ENCODE measurements at places on chromosomes 7 and 10.

DNA sequence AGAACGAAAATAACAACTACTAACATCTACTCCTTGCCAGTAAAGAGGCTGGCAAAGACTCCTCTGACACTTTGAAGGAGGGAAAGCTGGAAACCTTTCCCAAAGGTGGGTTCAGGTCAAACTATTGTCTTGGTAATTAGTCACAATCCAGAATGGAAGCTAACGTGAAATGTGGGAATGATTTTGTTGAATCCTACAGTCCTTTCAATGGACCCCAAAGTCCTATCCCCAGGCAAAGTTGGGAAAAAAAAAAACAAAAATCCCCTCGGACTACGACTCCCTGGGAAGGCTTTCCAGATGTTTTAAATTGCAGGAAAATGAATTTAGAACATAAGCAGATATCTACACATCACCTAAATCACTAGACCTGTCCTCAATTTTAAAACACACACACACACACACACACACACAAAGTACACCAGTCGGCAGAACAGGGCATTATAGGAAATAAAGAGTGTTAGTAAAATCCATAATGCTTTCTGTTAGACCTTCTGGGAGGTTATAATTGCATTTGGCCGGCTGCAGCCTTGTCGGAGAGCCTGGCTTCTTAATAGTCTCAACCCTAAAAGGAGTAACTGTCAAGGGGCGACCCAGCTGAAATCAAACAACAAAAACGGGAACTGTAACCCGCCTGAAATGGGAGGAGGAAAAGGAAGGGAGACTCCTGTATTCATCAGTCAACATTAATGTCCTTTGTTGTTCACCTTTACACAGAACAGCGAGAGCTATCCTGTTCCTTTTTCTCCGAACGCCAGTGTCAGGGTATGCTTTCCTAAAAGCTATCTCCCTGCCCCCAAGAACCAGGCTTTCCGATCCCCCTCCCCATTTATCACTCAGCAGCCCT lies 1.5 kb downstream of the DOCK4 start:
- no peak for DNase-seq

DNA sequence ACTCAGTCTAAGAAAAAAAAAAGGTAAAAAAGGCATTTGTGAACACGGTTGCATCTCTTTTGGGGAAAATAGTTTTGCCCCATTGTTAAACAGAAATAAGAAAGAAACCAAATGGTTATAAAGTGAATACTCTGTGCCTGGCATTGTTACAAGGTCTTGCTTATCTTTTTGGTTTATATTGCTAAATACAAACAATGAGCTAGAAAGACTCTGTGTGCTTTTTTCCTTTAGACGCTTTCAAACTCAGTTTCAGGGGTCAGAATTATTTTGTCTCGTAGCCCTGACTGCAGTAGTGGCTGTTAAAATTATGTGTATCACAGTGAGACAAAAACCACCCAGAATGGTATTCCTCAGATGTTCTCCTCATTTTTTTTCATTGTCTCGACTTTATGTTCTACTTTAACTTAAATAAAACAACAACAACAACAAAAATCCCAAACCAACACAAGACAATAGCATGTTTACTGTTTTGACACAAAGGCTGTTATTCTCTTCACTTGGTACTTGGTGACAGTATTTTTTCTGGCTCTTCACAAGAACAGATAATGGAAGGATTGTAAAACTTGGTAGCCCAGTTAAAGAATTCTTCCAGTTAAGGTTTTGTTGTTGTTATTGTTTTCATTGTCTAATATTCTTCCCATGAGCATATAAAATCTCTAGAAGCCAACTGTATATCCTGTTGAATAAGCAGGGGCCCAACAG lies 190.1 kb downstream of the PLXDC2 start:
- DNase-seq = no peak

- no peak for DNase-seq
These were observed 268.8 kb downstream of the DYNC1I1 start for GRCh38 chr7:96041171-96041570.

GRCh38 chr7:118080947-118081346 lies 103.0 kb upstream of the LSM8 start:
- DNase-seq = no peak

GRCh38 chr7:29199776-29200175 lies 5.2 kb downstream of the CHN2 start:
- DNase-seq = no peak

- DNase-seq = no peak
These were observed 12.8 kb upstream of the PRKAG2 start for GRCh38 chr7:151889406-151890354.

DNA sequence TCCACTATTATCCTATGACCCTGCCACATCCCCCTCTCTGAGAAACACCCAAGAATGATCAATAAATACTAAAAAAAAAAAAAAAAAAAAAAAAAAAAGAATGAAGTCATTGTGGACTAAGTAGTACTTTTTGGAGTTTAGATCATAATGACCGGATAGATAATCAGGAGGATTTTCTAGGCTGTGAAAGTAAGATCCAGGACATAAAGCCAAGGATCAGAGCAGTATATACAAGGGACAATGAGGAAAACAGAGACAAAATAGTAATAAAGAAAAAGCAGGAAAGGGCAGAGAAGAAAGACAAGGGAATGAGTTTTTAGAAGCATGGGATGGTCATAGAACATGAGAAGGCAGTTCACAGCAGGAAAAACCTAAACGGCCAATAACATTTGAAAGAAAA lies 87.6 kb downstream of the AKAP9 start:
- no peak for DNase-seq

- DNase-seq = no peak
These were observed 944 bp downstream of the STEAP1B start for GRCh38 chr7:22499044-22499443.

DNA sequence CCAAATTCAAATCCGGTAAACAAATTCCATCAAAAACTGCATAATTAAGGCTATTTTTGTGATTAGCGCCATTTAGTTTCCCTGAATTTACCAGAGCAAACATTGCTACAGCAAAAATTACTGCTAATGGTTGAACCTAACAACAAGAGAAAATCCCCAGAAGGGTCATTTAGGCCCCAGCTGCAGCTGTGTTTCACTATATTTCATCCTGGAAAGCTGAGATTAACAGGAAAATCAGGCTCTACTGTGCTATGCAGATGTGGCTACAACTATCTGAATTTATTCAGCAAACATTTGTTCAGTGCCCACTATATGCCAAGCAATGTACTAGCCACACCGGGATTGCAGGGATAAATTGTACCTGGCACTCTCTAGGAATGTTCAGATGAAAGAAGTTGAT lies 104.0 kb downstream of the PON1 start:
- no peak for DNase-seq

DNA sequence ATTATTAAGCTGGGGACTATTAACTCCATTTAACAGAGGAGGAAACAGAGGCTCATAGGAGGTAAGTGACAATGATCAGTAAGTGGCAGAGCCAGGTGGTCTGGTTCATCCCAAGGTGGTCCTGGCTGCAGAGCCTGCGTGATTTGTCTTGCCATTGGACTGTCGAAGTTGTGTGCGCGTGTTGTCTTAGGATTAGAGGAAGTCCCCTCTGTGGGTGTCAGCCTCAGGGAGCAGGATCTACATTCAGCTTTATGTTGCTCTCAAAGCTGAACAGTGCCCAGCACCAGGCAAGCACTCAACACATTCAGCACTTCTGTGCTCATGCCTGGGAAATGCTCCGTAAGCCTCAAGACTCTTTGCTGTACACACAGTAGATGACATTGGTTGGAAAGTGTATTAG lies 139.5 kb downstream of the HERPUD2 start:
- DNase-seq = peak; percentile 37

- no peak for DNase-seq
These were observed 133.5 kb downstream of the GALNT11 start for GRCh38 chr7:152158801-152159587.

DNA sequence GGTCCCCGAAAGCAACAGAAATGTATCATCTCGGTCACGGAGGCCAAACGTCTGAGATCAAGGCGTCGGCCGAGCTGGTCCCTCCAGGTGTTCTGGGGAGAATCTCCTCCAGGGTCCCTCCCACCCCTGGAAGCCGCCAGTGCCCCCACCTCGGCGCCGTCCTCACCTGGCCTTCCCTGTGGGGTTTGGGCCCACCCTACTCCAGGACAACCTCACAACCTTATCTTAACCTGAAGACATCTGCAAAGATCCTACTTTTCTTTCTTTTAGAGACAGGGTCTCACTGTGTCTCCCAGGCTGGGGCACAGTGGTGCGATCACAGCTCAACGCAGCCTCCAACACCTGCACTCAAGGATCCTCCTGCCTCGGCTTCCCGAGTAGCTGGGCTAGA lies 33.4 kb downstream of the ADAP1 start:
- DNase-seq = no peak

DNA sequence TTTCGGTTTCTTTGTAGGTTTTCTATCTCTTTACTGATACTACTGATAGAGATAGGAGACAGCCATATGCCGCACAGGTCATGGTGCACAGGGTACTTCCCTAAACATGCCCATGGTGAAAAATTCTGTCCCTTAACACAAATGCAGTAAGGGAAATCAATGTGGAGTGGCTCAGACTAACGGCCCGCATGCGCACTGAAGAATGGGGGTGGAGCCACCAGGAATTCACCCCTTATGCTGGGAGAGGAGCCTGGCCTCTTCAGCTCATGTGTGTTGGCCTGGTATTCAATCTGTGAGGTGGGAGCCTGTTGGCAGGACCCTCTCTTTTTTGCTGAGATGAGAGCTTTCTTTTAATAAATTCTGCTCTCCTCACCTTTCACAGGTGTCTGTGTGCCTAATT lies 8.4 kb upstream of the URGCP start:
- no peak for DNase-seq

GRCh38 chr7:16951483-16952080 lies 69.8 kb upstream of the AGR3 start:
- no peak for DNase-seq

DNA sequence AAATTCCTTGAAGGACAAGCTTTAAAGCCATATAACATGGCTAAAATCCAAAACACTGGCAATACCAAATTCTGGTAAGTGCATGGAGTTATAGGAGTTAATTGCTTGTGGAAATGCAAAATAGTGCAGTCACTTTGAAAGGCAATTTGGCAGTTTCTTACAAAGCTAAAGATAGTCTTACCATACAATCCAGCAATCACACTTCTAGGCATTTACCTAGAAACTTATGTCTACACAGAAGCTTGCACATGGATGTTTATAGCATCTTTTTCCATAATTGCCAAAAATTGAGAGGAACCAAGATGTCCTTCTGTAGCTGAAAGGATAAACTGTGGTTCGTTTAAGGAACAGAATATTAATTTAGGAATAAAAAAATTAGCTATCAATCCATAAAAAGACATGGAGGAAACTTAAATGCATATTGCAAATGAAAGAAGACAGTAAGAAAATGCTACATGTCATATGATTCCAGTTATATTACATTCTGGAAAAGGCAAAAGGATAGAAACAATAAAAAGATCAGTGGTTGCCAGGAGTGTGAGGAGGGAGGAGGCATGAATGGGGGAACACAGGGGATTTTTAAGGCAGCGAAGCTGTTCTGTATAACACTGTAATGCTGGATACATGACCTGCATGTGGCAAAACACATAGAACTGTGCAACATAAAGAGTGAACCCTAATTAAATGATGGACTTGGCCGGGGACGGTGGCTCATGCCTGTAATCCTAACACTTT lies 51.9 kb downstream of the GNAT3 start:
- DNase-seq = no peak

DNA sequence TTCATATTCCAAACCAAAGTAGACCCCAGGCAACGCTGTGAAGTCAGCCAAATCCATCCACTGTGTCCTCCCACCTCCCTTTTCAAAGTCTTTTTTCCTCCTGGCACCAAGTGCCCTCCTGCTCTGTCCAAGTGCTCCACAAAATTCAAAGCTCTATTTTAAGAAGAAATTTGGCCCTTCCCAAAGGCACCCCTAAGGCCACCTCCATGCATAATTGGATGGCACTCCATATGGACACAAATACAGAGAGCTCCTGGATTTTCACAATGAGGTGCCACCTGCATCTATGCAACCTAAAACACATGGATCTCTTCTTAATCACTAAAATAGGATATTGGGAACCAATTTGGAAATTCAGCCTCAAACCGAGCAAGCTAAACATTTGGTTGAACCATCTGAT lies 121.6 kb downstream of the RELN start:
- no peak for DNase-seq

DNA sequence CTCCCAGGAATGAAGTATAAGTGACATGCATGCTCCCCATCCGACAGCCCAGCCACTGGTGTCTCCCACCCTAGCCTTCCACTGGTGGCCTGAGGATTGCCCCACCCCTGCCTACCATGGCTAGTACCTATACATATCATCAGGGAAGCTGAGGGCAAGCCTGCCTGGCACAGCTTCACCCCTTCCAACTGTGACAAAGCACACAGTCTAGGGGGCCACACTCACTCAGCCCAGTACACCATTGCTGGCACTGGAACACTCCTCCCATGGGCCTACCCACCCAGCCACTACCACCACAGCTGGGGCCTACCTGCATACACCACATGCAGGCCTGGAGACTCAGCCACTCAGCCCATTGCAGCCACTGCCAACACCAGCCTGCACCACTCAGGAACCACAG lies 393.1 kb upstream of the STEAP1 start:
- no peak for DNase-seq

- no peak for DNase-seq
These were observed 252.2 kb downstream of the NSUN6 start for GRCh38 chr10:18399158-18399557.

- no peak for DNase-seq
These were observed 2.8 kb downstream of the CALML5 start for GRCh38 chr10:5496261-5497250.

- no peak for DNase-seq
These were observed 27.1 kb upstream of the ACSL5 start for GRCh38 chr10:112346774-112347173.

- no peak for DNase-seq
These were observed 107.4 kb upstream of the GLCCI1 start for GRCh38 chr7:7861211-7861633.

- no peak for DNase-seq
These were observed 21.8 kb downstream of the NT5C2 start for GRCh38 chr10:103171278-103171677.

GRCh38 chr10:117552701-117553141 lies 10.2 kb downstream of the EMX2 start:
- DNase-seq = no peak

DNA sequence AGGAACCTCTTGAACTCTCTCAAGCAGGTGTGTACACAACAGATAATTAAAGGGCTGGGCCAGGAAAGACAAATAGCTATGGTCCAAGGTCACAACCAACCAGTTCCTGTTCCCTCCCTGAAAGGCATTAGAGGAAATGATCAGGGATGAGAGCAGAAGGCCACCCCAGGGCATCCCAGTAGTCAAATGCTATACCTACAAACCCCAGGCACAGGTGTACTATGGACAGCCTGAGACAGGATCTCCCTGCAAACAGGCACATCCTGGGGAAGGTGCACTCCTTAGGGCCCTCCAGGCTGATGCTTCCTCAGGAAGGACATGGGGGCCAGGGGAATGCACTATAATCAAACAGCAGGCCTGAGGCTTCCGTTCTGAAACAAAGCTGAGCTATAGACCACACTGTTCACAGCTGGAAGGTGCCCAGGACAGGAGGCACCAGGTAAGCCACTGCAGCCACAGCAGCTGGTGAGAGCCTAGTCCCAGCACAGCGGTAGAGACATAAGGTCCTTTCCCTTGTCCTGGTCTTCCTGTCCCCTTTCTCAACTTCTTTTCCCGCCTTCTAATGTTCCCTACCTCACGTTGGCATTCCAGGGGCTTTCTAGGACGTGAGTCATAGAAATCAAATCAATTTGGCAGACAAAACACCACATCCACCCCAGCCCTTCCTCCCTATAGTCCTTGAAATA lies 13.3 kb downstream of the PARP12 start:
- DNase-seq = no peak
